Activated T-helper 2 cell treated with anti-CD3 and anti-CD28 coated beads, Interferon-gamma antibody, Interleukin-2, Interleukin-4, amounts not matched to agents 10 μg/mL and 5 μg/mL and 100 μg/mL, durations not matched to agents 14 hours and 24 hours and 36 hours (primary cell): ENCODE measurements at places on chromosomes 5 and 9. TPM values are rescaled to one million over a fixed set of nuclear protein-coding genes. Genes with fewer than 3 reads are reported as not detected.

GRCh38 chr9:69211424-69212036 is 37.5 kb downstream of the TJP2 start:
- no peak for DNase-seq

DNA sequence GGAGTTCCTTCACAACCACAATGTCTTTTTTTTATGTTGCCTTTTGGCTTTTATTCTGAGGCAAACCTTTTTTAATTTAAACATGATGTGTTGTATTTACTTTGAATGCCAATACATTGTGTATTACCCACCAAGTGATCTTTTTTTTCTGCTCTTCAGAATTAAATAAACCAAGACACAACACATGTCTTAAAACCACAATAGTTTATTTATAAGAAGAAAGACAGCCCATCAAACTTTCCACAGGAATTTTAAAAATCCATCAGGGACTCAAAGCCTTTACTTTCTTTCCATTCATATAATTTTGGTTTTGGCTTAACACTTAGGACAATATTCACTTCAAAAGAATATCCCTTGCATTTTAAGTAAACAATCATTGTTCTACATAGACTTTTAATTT is 321.8 kb upstream of the MEF2C start:
- DNase-seq = no peak

- no peak for DNase-seq
Measured at GRCh38 chr5:107889387-107889786, 218.7 kb upstream of the EFNA5 start.

DNA sequence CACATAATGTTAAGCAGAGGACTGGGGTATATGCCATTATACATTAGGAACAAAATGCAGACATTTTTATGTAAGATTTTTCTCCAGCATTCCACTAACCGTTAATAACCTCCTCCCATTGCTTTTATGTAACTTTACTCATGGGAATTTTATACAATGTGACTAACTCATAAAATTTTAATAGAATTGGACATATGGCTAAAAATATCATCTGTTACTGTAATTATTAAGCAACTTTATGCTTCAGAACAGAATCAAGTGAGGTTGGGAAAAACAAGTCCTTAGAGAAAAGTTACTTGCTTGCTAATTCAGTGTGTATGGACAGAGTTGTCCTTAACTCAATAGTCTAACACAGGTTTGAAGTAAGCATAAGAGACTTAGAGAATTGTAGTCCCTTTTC is 54.8 kb upstream of the PCSK1 start:
- DNase-seq = no peak

DNA sequence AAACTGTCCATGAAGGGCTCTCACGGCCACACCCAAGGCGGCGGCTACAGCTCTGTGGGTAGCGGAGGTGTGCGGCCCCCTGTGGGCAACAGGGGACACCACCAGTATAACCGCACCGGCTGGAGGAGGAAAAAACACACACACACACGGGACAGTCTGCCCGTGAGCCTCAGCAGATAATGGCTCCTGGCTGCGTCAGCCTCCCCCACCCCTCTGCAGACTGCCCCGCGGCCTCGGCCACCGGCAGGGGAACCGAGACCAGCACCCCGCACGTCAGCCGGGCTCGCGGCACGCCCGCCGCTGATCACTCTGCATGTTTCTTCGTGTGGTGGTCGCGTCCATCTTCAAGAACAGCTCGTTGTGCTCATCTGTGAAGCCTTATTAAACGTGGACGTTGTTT is 41.5 kb downstream of the TENT4A start:
- DNase-seq = no peak

GRCh38 chr9:6426117-6426516 is 13.1 kb downstream of the UHRF2 start:
- DNase-seq = no peak

Gene MCC
- 1.6 and 2.1 TPM in 2 replicates for total RNA-seq

Gene NR5A1
- not detected in 2 replicates for total RNA-seq

Gene C9orf50
- not detected in 2 replicates for total RNA-seq

Gene PHF24
- 0.11 TPM in 1 of 2 replicates, not detected in the other for total RNA-seq

DNA sequence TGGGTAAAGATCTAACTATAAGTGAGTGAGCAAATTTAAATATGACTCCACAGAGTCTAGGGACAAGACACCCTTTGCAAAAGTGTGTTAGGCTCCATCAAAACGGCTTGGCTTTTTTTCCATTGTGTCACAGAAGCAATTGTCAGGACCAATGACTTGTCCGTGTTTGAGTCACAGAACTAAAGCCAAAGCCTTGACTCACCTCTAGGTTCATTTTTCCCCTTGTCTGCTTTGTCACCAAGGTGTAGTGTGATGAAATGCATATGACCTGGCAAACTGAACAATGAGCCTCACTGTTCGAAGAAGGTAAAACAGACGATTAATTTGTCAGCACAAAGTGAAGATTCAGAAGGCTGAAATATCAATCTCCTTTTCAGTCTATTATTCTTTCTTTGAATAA is 331.0 kb downstream of the GLIS3 start:
- DNase-seq = no peak

DNA sequence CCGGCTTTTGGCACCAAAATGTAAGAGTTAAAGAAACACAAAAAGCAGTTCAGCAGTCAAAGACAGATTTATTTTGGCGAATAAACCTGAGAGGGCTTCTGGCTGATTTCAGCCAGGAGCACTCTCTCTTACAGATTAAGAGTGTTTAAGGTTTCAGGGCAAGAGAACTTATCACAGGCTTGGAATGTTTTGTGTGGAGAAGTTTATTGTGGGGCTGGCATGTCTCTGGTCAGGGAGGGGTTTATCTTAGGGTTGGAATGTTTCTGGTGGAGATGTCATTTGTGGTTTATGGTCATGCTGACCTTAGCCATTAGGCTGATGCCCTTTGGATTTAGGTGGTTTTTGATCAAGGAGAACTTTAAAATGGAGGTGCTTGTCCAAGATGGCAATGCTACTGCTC is 622.3 kb upstream of the PTPRD start:
- DNase-seq = no peak

Gene THBS4
- total RNA-seq = 0.92 and 1.1 TPM in 2 replicates

Gene GPX8
- not detected in 2 replicates for total RNA-seq

- no peak for DNase-seq
Measured at GRCh38 chr9:96006961-96007360, 131.5 kb downstream of the ERCC6L2 start.

Gene HIGD2A
- total RNA-seq = 102 and 105 TPM in 2 replicates

Gene SAXO1
- total RNA-seq = not detected in 2 replicates

DNA sequence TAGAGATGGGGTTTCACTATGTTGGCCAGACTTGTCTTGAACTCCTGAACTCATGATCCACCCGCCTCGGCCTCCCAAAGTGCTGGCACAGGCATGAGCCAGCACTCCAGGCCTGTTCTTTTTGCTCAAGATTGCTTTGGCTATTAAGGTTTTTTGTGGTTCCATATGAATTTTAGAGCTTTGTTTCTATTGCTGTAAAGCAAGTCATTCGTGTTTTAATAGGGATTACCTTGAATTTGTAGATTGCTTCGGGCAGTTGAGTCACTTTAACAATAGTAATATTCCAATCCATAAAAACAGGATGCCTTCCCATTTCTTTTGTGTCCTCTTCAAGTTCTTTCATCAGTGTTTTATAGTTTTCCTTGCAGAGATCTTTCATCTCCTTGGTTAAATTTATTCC is 22.1 kb downstream of the C6 start:
- DNase-seq = no peak

Gene TAF11L10
- not detected in 2 replicates for total RNA-seq

DNA sequence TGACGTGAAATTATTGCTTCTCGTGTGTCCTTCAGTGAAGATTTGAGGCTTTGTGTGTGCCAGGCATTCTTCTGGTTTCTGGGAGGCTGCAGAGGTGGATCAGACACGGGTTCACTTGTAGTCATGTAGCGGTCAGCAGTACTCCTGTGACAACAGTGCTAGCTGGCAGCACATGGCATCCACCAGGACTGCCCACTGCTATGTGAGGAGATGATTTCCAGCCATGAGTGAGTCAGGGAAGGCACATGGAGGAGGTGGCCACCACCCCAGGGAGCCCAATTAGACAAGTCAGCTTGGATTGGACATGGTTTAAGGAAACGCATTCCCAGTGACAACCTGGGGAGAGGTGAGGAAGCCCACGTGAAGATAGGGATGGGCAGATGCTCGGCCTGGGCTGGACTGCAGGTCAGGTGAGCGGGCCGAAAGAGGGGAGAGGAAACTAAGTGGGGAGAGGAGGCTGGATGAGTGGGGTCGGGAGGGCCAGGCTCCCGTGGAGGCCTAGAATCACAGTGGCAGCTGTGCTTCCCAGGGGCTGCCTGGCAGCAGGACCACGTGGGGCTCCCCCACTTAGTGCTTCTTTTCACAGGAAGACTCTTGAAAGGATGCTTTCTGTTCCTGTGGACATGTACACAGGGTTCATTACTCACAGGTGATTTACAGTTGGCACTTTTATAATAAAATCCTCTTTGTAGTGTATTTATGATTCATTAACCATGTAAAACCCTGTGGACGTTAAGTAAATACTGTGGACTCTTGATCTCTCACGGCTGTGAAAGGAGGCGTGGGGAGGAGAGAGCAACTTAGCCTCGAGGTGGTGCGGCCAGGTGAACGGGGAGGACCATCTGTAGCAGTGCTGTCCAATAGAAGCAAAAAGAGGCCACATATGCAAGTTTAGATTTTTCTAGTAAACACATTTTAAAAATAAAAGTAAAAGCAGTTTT is 80.0 kb upstream of the OTULINL start:
- no peak for DNase-seq

Gene TLR4
- not detected in 2 replicates for total RNA-seq

GRCh38 chr5:144308906-144309670 is 138.4 kb downstream of the KCTD16 start:
- no peak for DNase-seq

- no peak for DNase-seq
Measured at GRCh38 chr5:175436359-175436758, 7.6 kb downstream of the DRD1 start.

DNA sequence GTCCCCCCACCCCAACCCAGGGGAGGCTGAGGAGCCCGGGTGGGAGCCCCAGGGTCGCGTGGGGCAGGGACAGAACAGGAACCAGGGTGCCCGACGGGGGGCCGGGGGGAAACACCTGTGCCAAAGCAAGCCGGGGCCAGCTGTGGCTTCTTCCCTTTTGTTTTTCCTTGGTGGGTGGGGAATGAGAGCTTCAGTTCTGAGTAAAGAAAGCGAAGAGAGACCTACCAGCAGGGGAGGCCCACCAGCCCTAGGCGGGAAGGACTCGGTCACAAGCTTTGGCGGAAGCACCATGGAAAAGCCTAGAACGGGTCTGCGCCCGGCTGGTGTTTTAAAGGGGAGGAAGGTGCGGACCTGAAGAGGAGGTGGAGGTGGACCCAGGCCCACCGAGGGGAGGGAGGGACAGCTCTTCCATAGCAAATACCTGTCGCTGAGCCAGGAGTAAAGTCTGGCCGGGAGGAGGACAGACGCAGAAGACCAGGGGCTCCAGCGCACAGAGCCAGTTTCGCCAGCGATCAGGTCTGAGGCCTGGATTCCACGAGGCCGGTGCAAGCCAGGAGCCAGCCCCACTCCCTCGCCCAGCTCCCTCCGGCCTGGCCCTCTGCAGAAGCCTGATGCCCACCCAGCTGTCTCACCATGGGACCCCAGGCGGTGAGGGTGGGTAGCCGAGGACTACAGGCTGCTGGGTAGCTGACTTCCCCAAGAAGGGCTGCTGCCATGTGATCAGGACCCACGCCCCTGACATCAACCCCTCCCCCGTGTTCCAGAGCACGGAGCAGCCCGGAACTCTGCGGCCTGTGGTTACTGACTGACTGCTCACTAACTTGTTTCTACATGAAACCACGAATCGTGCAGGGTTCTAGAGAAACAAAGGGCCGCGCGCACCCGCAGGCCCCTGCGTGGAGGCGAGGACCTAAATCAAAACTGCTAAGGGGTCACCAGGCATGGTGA is 849 bp upstream of the MGAT1 start:
- DNase-seq = peak; percentile 90

GRCh38 chr9:69602773-69603172 is 69.4 kb downstream of the APBA1 start:
- DNase-seq = no peak

DNA sequence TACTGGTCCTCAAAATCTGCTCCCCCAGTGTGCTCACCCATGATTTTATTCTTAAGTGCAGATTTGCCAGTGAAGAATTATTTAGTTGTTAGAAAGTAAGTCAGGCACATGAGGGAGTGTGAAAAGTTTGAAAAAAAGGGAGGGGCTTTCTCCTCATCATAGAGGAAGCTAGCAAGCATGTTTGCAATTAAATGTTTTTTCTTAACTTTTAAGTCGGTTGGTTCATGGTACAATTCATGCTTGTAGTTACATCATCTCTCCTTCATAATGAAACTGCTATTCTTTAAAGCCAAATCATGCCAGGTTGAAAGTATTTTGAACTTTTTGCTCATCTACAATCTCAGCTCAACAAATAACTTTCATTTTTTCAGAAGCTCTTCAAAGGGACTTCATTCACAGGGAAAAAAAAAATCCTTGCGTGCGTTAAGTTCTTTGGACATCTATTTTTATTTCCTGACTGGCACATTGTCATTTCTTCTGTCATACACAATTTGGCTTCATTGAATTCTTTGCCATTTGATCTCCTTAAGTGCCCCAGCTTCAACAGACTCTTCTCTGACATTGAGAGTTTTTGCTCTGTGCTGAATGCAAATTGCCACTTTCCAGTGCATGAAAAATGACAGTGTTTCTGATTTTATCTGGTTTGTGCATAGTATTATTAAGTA is 456.9 kb downstream of the TMEM232 start:
- no peak for DNase-seq

GRCh38 chr5:38612851-38613250 is 56.4 kb upstream of the LIFR start:
- no peak for DNase-seq

Gene DBN1
- total RNA-seq = 28.7 and 32.9 TPM in 2 replicates

DNA sequence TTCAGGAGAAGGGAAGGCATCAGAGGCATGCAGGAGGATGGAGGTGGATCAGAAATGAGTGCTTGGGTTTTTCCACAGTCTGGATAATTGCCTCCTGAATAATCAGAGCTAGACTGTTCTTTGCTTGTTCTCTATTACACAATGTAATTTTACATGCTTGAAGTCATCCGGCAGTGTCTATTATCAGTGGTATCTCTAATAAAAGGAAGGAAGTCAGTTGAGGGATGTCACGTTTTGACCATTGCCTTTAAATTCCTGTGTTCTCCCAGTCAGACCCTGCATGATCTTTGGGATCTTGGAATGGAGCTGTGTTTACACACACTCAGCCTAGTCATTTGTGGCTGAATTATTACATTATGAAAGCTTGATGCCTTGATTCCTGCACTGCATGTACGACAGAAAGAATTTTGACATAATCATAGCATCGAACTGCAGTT is 91.0 kb downstream of the PDE8B start:
- no peak for DNase-seq

Gene SLC34A3
- not detected in 2 replicates for total RNA-seq

Gene IFNE
- not detected in 2 replicates for total RNA-seq

DNA sequence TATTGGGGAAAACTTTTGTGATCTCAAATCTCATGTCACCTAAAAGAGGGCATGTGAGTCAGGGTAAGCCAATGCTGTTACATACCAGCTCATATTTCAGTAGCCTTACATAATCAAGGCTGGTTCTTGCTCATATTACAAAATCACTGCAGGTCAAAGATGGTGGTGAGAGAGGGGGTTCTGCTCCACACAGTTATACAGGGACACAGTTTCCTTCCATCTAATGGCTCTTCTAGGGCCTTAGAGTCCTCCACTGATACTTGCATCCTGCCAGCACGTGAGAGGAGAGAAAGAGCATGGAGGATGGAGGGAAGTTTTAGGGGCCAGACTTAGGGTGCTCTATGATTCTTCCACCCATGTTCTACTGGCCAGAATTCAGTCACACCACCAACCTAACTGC is 130.0 kb downstream of the LIFR start:
- no peak for DNase-seq

Gene GPR150
- total RNA-seq = 0.11 and 0.14 TPM in 2 replicates

Gene CRB2
- total RNA-seq = not detected in 2 replicates

Gene ZNF454
- not detected in 2 replicates for total RNA-seq

Gene RANBP3L
- total RNA-seq = not detected in 2 replicates

- DNase-seq = no peak
Measured at GRCh38 chr5:173746047-173746646, 129.7 kb upstream of the BOD1 start.

Gene RBM22
- total RNA-seq = 65.2 and 71.7 TPM in 2 replicates
